Stimulated activated CD4-positive, alpha-beta T cell treated with anti-CD3 and anti-CD28 coated beads, Interleukin-1b, Interleukin-23, amount 100 ng/mL, for 1 hour (primary cell): ENCODE measurements at places on chromosomes 16 and 17.

- DNase-seq: no peak
Observed at GRCh38 chr17:78151514-78152008, 5.4 kb downstream of the C17orf99 start.

DNA sequence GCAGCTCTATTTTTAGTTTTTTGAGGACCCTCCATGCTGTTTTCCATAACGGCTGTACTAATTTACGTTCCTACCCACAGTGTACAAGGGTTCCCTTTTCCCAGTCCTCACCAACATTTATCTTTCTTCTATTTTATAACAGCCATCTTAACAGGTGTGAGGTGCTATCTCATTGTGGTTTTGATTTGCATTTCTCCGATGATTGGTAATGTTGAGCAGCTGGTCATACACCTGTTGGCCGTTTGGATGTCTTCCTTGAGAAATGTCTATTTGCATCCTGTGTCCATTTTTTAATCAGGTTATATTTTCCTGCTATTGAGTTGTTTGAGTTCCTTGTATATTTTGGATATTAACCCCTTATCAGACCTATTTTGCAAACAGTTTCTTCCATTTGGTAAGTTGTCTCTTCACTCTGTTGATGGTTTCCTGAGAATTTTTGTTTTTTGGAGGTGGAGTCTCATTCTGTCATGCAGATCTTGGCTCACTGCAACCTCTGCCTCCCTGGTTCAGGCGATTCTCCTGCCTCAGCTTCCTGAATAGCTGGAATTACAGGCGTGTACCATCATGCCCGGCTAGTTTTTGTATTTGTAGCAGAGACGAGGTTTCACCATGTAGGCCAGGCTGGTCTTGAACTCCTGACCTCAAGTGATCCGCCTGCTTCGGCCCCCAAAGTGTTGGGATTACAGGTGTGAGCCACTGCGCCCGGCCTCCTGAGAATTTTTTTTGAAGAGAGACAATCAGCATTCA, 279.6 kb downstream of the SNX29 start:
- DNase-seq: no peak

DNA sequence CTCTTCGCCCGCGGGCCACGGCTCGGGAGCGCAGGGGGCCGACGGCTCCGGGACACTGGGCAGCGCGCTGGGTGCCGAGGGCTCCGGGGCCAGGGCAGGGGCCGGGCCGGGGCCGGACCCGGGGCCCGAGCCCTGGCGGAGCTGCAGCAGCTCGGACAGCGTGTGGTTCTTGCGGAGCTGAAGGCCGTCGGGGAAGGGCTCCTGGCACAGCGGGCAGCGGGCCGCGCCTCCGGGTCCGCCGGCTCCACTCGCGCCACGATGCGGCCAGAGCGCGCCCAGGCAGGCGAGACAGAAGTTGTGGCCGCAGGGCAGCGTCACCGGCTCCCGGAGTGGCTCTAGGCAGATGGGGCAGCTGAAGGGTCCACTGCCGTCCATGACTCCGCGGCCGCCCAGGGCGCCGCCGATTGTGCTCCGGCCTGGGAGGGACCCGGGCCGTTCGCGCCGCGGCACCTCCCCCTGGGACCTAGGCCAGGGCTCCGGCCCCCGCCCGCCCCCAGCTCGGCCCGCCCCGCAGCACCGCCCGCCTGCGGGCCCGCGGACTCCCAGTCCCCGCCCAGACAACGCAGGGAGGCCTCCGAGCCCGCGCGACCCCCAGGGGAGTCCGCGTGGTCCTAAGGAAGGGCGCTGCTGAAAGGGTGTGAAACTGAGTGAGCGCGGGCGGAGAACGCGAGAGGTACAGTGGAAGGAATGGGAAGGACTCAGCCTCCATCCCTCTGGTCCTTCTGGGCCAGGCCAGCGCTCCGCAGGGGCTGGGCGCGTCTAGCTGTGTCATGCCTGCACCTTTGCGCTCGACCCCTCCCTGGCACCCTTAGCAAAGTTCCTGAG, at the start of gene TRIM47:
TRIM47 (minus strand) TSS at position 408 of the 825 bp plus-strand sequence; CDS start at position 375, 33 bp downstream.
- no peak for DNase-seq

DNA sequence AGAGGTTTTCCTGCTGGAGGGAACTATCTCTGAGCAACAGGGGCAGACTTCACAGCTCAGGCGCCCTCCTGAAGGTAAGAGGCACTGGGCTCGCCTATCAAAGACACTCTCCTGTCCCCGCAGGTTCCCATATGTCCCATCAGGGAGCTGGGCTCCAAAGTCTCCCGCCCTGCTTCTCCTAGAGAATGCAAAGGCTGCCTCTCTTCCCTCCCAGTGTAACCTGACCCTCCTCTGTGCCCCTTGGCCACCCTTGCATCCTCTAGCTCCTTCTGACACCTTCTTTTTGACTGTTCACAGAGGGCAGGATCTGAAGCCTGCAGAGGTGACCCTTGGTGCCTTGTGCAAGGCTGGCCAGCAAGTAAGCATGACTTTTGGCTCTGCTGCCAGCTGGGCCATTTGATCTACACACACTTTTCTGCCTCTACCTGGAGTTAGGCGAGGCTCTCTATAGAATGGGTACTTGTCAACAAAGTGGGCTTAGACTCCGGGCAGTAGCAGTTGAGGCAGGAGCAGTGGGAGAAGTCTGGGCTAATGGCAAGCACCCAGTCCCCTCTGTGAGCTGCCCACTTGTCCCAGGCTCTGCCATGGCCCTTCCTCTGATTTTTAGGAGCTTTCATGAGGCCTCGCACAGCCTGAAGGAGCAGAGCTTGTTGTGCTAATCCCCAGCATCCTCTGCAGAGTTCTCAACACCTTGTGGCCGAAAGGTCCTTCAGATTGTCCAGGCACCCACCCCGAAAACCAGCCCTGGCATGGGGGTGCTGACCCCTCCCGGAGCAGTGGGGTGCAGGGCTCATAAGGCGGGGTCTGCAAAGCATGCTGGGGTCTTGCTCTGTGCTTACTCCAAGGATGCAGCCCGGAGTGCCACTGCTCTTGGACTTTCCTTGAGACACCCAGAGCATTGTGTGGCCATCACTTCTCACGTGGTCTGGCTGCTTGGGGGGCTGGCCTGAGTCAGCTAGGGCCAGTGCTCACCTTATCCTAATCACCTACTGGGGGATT, 122.9 kb downstream of the METRNL start:
- DNase-seq: no peak

GRCh38 chr16:17311333-17312093, 159.2 kb downstream of the XYLT1 start:
- DNase-seq: no peak

DNA sequence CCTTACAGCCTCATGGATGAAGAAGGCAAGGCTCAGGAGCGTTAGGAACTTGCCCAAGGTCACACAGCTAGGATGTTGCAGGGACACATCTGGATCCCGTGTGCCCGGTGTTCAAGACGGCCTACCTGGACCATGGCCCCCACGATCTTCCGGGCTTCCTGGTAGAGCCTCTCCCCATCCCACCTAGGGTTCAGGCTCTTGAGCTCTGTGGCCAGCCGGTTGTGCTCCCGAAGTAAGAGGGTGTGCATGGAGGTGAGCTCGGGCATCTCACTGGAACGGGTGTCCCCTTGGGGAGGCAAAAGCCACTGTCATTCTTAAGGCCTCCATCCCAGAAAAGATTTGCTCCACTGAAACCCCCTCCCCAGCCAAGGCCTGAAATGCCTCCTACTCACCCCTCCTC, 5.3 kb downstream of the MPO start:
- DNase-seq: no peak

DNA sequence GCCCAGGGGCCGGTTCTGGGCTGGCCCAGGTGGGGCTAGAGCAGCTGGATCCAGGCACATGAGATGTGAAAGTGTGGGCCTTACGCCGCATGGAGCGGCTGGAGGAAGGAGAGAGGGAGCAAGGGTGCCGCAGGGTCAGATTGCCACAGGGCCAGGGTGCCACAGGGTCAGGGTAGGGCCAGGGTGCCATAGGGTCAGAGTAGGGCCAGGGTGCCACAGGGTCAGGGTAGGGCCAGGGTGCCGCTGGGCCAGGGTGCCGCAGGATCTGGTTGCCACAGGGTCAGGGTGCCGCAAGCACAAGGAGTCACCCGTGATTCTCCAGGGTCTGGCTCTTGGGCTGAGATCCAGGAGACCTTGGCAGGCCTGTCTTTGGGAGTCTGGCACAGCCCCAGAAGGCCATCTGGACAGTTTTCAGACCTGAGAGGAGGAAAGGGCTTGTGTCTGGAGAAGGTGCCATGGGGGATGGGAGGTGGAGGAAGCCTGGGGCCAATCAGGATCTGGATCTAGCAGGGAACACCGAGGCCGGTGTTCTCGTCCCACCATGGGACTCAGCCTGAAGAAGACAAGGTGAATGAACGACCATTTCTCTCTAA, 13.1 kb upstream of the LASP1NB start:
- DNase-seq: no peak

DNA sequence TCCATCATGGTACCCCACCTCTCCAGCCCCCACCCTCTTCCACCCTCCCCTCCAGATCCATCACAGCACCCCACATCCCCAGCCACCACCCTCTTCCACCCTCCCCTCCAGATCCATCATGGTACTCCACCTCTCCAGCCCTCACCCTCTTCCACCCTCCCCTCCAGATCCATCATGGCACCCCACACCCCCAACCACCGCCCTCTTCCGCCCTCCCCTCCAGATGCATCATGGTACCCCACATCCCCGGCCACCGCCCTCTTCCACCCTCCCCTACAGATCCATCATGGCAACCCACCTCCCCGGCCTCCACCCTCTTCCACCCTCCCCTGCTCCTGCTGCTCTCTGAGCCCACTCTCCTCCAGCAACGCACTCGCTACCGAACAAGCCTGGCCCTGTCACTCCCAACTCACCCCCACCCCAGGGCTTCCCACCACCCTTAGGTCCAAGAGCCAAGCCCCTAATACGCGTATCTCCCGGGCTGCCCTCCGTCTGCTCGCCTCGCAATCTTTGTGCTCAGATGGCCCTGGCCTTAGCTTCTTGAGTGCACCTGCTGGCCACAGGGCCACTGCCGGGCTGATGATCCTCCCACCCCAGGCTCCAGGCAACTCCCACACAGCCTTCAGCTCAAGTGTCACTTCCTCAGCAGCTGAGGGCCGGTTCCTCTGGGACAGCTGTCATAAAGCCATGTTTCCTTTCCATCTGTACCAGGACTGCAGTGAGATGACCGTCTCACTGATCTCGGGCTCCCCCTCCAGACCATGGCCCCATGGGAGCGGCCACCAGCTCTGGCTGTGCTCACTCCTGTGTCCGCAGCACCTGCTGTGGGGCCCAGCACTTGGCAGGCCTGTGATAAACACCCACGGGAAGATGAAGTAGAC, 25.5 kb downstream of the KDM8 start:
- DNase-seq: no peak

DNA sequence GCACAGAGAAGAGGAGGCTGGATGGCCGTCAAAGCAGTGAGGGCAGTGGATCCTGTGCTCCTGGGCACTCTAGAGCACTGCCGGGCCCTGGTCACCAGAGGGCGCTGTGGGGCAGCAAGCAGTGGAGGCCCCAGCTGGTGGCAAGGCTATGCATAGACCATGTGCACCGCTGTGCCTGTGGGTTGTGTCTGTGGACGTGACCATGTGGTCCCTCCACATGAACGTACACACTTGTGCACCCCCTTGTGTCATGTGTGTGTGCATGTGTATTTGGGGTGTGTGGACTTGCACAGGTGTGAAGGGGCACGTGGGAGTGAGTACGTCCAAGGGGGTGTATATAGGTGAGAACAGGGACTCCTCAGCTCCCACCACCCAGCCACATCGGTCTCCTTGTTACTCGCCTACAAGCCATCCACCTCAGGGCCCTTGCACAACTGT, 4.4 kb upstream of the MAP2K3 start:
- peak; percentile 79 for DNase-seq

DNA sequence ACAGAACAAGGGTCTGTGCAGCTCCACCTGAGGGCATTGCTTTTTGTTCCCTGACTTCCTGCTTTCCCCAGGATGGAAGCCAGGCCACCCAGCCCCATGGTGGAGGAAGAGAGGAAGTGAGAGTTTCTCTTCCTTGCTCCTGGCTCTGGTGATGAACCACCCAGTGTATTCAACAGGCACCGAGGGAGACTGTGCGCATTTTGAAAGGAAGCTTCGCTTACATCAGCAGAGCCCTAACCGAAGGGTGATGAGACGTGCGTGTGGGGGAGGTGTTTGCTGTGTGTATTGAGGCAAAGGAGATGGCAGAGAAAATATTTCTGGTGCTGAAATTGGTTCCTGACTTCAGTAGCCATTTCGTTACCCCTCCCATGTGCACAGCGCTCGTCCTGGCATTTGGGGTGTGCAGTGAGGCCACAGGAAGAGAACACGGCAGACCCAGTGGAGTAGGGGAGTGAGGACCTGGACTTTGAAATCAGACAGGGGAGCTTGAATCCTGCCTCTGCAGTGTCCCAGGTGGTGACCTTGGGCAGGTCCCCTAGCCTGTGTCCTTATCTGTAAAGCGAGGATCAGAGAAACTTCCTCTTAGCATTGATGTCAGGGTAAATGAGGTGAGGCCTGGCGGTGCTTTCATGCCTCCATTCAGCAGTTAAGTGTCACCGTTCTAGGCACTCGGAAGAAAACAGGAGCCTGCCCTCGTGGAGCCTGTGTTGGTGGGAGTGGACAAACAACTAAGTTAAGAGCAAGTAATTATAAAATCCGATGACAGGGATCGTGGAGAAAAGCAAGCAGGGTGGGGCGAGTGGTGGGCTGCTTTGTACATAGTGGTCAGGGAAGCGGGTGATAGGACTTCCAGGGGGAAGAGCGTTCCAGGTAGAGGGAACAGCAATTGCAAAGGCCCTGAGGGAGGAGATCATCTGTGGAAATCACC, 7.4 kb downstream of the CMIP start:
- DNase-seq: no peak

- no peak for DNase-seq
Observed at GRCh38 chr17:83154311-83155127, 75.1 kb downstream of the METRNL start.

- no peak for DNase-seq
Observed at GRCh38 chr17:3896968-3897235, 4.0 kb upstream of the CAMKK1 start.

DNA sequence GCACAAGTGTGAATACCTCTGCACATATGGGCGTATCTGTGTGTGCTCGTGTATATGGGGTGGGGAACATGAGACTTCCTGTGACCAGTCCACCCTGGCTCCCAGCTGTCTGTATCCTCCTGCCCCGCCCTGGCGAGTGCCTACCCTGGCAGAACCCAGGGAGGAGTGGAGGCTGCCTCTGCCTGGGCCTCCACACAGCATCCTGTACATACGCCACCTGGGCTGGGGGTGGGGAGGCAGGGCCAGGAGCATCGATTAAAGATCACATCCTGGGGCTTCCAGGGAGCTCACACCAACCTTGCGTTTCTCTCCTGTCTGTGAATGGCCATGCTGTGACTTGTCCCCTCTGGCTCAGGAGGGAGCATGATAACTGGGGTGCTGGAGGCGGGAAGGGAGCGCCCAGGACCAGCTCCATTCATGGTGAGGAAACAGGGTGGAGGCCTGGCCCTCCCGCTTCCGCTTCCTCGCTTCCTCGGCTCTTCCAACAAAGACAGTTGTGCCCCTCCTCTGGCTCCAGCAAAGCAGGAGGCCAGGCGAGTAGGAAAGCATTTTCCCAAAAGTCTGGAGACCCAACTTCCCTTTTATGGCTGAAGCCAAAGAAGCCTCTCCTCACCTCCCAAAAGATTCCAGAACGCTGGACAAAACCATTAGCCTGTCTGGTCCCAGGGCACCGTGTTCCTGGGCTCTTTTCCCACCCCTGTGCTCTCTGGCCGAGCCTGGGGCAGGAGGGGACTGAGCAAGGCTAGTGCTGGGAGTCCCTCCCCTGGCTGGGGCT, 22.9 kb downstream of the ADAM11 start:
- no peak for DNase-seq

GRCh38 chr17:61394630-61395408, 4.8 kb upstream of the TBX2 start:
- DNase-seq: no peak
